ENCODE measurements at places on chromosomes 13 and 19. TPM values are rescaled to one million over a fixed set of nuclear protein-coding genes. Genes with fewer than 3 reads are reported as not detected.

DNA sequence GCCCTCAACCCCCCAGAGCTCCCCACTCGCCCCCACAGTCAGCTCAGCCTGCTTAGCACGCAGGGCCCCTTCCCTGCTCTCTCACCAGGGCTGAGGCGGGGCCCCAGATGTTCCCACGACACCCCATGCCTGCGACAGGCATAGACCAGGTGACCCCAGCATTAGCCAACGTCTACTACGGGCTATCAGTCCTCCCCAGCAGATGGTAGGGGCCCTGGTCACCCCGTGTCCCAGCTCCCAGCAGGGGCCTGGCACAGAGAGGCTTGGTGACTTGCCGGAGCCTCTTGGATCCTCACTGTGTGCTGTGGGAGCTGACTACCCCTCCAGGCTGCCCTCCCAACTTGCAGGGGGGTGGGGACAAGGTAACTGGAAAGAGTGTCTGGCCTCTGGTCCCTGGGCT lies 80.6 kb downstream of the KDM4B start:
- no peaks in the 10 kb centered on the region for H3K27me3 ChIP-seq
- DNase-seq = no peak
- peak overlapping the region; percentile 84 for H3K27ac ChIP-seq
- peaks cover 9% of the 10 kb centered on the region for H3K36me3 ChIP-seq
- peaks cover 44% of the 10 kb centered on the region for H3K4me1 ChIP-seq

- H3K36me3 ChIP-seq = no peaks in the 10 kb centered on the region
- H3K4me3 ChIP-seq = no peak overlapping the region
- DNase-seq = no peak
- H3K27me3 ChIP-seq = peaks cover 3% of the 10 kb centered on the region
- H3K27ac ChIP-seq = no peak overlapping the region
Measured at GRCh38 chr13:19586904-19587634, 25.7 kb upstream of the TPTE2 start.

- peak overlapping the region; percentile 27 for H3K4me3 ChIP-seq
- peaks cover 13% of the 10 kb centered on the region for H3K4me1 ChIP-seq
- DNase-seq = no peak
Measured at GRCh38 chr13:84380866-84381265, 498.6 kb upstream of the SLITRK1 start.

DNA sequence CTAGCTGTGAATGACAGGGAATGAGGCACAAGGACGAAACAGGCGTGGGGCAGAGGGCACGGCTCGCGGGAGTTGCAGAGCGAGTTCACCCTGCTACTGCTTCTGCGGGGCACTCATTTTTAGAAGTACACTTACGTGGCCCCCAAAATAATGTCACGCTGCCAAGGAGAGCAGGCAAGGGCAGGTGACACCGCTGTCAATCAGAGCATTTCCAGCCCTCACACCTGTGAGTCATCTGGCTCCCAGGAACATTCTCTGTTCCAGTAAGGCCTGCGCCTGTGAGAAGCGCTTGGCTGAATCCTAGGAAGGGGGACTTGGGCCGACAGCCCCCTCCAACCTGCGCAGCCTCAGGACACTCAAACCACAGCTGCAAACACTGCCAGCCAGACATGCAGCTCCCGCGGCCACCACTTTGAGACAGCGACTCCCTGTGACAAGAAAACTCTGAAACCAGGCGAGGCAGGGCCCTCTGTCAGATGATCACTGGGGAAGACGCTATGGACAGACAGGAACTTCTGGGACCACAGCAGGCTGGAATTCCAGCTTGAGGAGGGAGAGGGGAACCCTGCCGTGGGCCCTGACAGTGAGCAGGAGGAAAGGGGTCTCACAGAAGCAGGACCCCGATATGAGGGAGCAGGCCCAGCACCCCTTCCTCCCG lies 12.7 kb downstream of the DOT1L start:
- no peak for DNase-seq
- peaks cover 32% of the 10 kb centered on the region for H3K4me1 ChIP-seq
- H3K4me3 ChIP-seq = no peak overlapping the region
- H3K27me3 ChIP-seq = no peaks in the 10 kb centered on the region
- H3K27ac ChIP-seq = no peak overlapping the region

DNA sequence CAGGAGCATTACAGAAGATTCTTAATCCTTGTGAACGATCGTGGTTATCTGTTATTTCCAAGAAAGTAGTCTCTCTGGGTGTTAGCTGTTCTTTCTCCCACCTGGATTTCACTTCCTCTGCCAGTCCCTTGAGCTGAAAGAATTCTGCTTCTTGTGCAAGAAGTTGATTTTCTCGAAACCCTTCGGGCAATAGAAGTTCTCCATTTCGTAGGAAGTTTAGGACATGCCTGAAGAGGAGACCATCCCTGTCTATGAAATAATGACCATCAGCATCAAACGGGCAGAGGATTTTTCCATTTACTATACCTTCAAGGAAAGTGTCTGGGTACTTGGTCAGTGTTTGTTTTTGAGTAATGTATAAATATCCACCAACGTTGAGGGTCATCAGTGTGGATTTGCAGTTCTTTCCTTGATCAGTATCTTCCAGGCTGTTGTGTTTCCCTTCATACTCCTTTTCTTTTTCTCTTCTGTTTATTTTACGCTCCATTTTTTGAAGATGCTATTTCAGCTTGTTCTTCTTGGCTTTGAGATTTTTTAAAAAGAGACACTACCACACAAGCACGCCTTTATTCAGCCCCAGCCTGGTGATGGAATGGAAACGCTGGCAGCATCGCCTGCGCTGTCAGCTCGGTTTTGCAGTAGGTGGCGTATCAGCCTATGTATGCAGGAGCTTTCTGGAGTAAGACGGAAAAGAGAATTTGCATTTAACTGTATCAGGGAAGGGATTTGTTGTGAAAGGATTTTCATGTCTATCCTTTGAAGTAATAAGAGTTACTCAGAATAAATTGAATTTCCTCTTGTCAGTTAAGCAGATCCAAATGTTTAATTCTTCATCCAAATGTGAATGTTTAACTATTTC lies 6.5 kb downstream of the KCTD4 start:
- DNase-seq = no peak
- no peak overlapping the region for H3K4me3 ChIP-seq
- peaks cover 23% of the 10 kb centered on the region for H3K4me1 ChIP-seq
- H3K27ac ChIP-seq = no peak overlapping the region
- H3K27me3 ChIP-seq = no peaks in the 10 kb centered on the region
- no peaks in the 10 kb centered on the region for H3K36me3 ChIP-seq

- no peaks in the 10 kb centered on the region for H3K27me3 ChIP-seq
- DNase-seq = no peak
- peaks cover 2% of the 10 kb centered on the region for H3K36me3 ChIP-seq
- no peaks in the 10 kb centered on the region for H3K4me1 ChIP-seq
- no peak overlapping the region for H3K4me3 ChIP-seq
- H3K27ac ChIP-seq = no peak overlapping the region
Measured at GRCh38 chr19:597406-598315, 8.0 kb downstream of the HCN2 start.

GRCh38 chr13:104984296-104984818 lies 1551.1 kb downstream of the EFNB2 start:
- H3K4me3 ChIP-seq = peak overlapping the region; percentile 61
- H3K4me1 ChIP-seq = peaks cover 17% of the 10 kb centered on the region
- H3K36me3 ChIP-seq = no peaks in the 10 kb centered on the region
- no peaks in the 10 kb centered on the region for H3K27me3 ChIP-seq
- no peak for DNase-seq

- H3K4me1 ChIP-seq = peaks cover 42% of the 10 kb centered on the region
- H3K36me3 ChIP-seq = no peaks in the 10 kb centered on the region
- no peaks in the 10 kb centered on the region for H3K27me3 ChIP-seq
- DNase-seq = no peak
- peak overlapping the region; percentile 62 for H3K4me3 ChIP-seq
- no peak overlapping the region for H3K27ac ChIP-seq
Measured at GRCh38 chr19:12783291-12783848, 7.9 kb upstream of the JUNB start.

- H3K4me3 ChIP-seq = no peak overlapping the region
- no peaks in the 10 kb centered on the region for H3K4me1 ChIP-seq
Measured at GRCh38 chr19:29855741-29856500, 44.1 kb downstream of the CCNE1 start.

KRTDAP gene
- not detected for total RNA-seq

ATXN8OS gene
- not detected for total RNA-seq

MISP3 gene
- total RNA-seq = 2.1 TPM

POSTN gene
- 349 TPM for total RNA-seq

KLK1 gene
- not detected for total RNA-seq

ZNF763 gene
- total RNA-seq = 4.3 TPM

KIR3DL3 gene
- total RNA-seq = not detected

LYPD5 gene
- not detected for total RNA-seq
